ENCODE measurements at places on chromosomes 16 and 17.

GRCh38 chr17:81980122-81980521 is 2.7 kb downstream of the ASPSCR1 start:
- DNase-seq = no peak

- DNase-seq = no peak
These were observed 101.4 kb upstream of the HLF start for GRCh38 chr17:55163408-55163807.

DNA sequence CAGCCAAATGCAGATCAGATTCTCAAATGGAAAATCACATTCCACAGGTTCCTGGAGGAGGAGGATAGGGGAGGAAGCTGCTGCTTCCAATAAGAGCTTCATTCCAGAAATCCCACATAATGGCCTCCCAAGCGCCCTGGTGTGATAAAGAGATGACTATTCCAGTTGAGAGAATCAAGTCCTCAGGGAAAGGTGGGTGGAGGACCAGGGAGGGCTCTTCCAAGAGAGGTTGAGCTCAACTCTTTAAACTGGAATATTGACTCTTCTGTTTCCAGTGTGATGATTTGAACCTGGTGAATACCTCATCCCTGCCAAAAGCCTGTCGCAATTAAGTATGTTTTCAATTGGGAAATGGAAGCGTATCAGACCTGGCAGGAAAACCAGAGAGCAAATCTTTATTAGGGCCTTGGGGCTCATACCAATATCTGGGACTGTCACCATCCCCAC is 81.4 kb upstream of the DYNLRB2 start:
- DNase-seq = no peak

DNA sequence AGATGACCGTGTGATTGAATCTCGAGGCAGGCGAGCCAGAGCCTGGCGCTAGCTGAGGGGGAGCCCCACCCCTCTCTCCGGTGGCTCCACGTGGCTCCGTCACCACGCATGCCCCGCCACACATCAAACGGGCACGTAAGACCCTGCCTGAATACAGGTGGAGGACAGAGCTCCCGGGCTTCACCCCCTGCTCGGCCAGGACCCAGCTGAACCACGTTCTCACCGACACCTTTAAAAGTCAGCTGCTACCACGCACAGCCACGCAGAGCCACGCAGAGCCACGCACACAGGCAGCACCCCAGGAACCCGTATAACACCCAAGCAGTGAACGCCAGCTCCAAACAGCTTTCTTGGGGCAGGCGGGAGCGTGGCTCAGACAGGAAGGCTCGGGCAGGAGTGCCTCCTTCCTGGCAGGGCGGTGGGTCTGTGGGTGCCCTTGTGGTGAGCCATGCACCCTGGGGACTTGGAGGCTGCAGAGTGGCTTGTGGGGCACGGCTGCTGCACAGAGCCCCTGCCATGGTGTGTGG is 4.4 kb downstream of the TMEM204 start:
- peak; percentile 24 for DNase-seq

DNA sequence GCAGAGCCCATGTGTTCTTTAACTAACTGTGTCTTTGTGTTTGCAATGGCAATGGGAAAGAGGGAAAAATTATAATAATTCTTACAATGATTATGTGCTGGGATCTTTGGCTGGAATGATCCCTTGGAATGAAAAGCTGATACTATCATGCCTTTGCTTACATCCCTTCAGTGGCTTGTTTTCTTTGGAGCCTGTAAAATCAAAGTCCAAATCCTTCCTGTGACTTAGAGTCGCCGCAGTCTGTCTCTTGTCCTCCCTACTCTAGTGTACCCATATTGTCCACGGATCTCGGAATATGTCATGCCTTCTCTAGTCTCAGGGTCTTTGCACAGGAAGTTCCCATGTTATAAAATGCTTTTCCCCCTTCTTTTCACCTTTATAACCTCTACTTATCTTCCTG is 111.7 kb upstream of the MAF start:
- DNase-seq = no peak

DNA sequence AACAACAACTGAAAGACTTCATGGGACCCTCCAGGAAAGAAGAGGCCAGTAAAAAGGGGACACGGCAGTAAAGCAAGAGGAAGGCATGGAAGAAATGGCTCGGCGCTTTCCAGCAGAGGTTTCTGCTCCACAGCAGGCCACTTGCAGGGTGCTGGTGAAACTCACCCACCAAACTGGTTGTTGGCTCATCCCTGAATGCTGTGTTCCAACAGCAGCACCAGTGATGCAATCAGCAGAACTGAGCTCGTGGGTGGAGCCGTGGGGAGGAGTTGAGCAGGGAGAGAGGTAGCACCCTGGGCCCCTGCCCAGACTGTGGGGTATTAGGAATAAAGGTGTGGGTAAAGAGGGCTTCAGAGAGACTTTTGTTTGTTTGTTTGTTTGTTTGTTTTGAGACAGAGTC is 62.8 kb upstream of the ADCY9 start:
- DNase-seq = no peak

DNA sequence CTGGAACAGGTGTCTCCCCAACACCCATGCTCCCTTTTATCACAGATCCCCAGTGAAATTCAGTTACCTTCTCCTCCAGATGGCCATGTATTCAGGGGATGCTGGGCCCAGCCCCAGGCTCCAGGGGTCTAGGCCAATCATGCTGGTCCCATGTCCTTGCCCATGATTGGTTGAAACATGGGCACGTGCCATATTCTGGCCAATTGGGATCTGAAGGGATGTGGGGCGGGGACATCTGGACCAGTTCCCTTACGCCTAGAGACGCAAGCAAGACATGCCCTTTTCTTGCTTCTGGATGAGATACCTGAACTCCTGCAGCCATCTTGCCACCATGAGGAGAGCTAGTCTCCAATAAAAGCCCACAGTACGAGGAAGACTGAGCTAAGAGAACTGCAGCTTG is 31.0 kb upstream of the ST6GALNAC1 start:
- no peak for DNase-seq

DNA sequence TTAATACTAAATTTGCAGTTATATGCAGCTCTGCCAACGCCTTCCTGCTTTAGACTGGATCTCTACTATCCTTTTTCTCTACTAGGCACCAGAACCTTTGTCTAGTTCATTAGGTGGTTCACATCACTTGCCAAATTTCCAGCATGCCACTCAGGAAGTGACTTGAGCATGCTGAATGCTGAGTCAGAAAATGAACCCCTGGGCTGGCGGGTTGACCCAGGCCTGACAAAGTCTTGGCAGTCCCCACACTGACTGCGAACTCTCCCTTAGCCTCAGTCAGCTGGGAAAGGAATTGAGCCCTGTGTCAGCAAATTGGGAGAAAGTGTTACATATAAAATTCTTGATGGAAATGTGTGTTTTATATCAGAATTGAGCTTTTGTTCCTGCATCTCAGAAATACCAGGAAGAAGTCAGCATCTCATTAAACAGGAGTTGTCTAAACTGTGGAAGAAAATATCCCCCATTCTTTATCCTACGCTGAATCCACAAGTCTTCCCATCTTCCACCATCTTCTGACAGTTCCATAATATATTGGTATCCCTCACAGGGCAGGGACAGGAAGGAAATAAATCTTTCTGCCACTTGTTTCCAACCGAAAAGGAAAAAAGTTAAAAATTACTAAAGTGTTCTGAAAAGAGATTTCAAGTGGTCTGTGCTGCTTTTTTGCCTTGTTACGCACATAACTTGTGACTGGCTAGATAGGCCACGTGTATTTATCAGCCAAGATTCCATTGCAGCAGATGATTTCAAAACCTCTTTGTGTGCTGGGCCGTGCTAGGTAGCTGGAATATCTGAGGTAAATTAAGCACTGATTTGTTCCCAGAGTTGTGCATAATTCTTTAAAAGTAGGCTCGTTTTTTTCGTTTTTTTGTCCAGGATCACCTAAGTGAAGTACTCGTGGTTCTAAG is 16.7 kb upstream of the SLC12A3 start:
- no peak for DNase-seq

- no peak for DNase-seq
These were observed 10.6 kb downstream of the ATP6V0D1 start for GRCh38 chr16:67470359-67470758.

DNA sequence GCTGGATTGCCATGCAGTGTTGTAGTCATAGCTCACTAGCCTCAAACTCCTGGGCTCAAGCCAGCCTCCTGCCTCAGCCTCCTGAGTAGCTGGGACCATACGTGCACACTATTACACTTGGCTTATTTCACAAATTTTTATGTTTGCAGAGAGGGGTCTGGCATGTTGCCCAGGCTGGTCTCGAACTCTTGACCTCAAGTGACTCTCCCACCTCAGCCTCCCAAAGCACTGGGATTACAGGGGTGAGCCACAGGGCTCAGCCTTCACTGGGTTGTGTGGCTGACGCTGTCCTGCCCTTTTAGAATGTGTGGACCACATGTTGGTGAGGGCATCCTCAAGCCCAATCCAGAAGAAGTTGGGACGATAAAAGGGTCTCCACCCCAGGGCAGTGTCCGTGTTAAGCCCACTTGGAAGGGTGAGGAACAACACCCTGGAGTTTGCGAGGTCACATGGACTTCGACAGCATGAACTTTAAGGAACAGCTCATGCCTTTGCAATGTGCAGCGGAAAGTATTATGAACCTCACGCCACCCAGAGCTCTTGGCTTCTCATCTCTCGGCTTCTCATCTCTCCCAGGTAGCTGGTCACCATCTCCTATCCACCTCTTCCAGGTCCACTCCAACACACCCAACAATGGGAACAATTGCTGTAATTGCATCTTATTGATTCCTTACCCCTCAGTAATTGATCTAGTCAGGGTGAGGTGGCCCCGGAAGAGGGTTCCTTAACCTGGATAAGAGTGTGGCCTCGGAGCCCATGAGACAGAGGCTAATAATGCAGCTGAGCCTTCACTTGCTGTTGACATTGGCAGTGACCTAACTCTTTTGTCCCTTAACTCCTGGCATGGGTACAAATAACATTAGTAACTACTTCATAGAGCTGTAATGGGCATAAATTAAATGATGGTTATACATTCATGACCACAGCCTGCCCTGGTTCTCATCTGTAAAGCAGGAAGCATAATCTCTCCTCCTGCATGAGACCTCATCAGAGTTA is 6.7 kb downstream of the FOXL1 start:
- no peak for DNase-seq

- DNase-seq = no peak
These were observed 11.4 kb upstream of the PLK1 start for GRCh38 chr16:23667355-23667659.

DNA sequence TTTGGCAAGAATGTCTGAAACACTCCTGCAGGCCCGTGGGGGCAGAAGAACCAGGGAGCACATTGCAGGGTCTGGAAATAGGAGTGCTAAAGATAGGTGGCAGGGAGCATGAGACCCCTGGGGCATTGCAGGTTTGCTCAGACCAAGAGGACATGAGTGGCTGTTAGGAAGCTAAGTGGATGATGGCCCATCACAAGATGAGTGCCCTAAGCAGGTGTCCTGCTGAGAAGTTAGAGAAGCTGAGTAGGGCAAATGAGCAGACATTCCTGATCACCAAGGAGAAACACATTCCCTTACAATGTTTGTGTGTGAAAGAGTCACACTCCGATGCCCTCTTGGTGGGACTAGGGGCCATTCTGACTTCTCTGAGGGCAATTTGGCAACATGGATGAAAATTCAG is 9.9 kb downstream of the MLYCD start:
- no peak for DNase-seq

DNA sequence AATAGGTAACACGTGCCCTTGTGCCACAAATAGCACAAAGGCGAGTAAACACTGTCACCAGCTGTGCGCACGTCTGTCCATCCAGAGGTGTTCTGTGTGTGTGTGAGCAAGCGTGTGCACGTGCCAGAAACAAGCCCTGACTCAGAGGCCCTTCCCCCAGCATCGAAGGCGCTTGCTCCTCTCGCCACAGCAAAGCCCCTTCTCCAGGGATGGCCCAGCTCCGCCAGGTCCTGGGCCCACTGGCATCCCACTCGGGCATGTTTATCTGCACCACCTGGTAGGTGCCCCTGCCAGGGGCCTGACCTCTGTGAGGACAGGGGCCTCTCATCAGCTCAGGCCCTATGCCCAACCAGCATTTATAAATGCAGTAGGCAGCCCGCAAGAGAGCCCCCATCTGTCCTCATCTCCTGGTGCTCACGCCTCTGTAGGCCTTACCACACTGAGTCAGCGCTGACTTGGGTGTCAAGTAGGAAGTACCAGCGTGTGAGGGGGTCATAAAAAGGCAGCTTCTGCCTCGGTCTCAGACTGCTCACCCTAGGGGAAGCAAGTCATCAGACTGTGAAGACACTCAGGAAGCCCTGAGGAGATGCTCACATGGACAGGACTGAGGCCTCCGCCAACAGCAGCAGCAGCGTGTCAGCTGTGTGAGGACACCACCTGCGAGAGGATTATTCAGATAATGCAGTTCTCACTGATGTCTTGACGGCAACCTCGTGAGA is 10.8 kb downstream of the TMEM235 start:
- DNase-seq = no peak

GRCh38 chr16:4183237-4184037 is 58.4 kb downstream of the SRL start:
- peak; percentile 73 for DNase-seq

- DNase-seq = no peak
These were observed 8.6 kb upstream of the PECAM1 start for GRCh38 chr17:64399071-64399766.

GRCh38 chr17:18916816-18917500 is 35.0 kb upstream of the SLC5A10 start:
- DNase-seq = no peak

GRCh38 chr16:67016143-67016542 is 12.8 kb upstream of the CBFB start:
- DNase-seq = no peak

DNA sequence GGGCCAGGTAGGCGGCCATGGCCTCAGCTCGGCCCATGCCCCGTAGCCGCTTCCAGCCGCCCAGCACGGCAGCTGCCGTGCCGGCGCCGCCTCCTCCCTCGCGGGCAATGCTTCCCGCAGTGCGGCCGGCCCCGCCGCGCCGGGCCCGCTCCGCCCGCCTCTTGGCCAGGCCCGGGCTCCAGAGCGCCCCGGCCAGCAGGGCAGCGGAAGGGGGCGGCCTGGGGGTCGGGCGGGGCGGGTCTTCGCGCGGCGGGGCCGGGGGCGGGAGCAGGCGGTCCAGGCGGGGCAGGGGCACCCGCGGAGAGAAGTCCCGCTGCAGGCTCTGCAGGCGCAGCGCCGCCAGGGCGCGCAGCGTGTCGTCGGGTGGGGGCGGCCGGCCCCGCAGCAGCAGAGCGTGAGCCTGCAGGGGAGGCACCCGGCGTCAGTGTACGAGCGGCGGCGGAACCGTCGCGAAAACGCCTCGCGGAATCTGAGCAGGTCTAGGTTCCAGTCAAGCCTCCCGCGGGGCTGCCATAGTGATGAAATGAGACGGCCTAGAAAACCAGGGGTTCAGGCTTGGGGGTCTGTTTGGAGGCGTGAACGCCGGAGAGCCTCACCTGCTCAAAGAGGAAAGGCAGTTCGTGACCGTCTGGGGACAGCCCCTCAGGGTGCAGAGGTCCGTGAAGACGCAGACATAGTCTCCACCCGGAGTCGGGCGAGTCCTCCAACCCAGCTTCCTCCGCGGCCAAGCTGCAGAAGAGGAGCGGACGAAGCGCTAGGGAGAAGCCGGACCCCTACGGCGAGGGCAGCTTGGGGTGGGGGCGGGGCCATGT is 6.6 kb downstream of the PLEKHH3 start:
- peak; percentile 18 for DNase-seq

Data from effector CD8-positive, alpha-beta T cell (primary cell).